Renal cortical epithelial cell (primary cell): ENCODE measurements at places on chromosomes 7 and 10. TPM values are rescaled to one million over a fixed set of nuclear protein-coding genes. Genes with fewer than 3 reads are reported as not detected.
A peak's percentile ranks its signal among the peaks of the same experiment; 100 is the strongest.

DNA sequence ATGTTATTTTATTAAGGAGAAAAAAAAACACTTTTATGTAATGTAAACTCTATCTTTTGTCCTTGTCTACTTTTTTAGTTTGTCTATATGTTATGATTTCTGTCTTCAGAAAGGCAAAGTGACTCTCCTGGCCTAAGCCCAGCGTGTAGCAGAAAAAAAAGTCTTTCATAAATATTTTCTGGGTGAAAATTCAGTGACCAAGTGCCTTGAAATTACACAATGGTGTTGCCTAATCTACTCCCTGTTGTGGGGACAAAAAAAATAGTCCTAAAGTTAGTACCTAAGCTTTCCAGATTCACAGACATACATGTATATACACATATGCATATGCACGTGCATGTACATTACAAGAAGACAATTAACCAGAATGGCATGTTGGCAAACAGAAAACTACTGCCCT is 1257.8 kb upstream of the SORCS1 start:
- no peak for DNase-seq

DNA sequence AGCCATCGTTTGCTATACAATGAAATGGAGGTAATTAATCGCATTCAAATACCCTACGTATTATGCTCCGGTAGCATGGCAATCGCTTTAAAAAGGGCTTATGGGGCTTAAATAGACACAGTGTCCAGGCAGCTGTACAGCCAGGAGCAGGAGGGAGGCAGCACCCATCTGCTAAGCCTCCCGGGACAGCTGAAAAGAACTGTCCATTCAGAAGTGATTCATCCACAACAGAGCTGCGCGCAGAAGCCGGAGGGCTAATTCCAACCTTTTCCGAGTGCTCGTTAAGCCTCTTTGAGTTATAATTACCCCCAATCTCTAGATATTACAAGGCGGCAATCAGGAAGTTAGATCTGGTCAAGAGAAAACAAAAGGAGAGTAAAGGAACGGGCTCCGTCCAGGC is 58.3 kb downstream of the DPYSL4 start:
- no peak for DNase-seq

GRCh38 chr7:29485339-29486190 is 78.1 kb upstream of the PRR15 start:
- DNase-seq, result peak; percentile 5

Gene ARHGAP12
- 44.3 and 50.5 TPM in 2 replicates for total RNA-seq

Gene PRPS1L1
- not detected in 2 replicates for total RNA-seq

- DNase-seq, result no peak
Measured at GRCh38 chr7:69122953-69123352, 475.3 kb upstream of the AUTS2 start.

Gene MYL10
- total RNA-seq, result not detected in 2 replicates

Gene PRSS37
- total RNA-seq, result not detected in 2 replicates

Gene MAPK8
- total RNA-seq, result 86.0 and 96.6 TPM in 2 replicates

DNA sequence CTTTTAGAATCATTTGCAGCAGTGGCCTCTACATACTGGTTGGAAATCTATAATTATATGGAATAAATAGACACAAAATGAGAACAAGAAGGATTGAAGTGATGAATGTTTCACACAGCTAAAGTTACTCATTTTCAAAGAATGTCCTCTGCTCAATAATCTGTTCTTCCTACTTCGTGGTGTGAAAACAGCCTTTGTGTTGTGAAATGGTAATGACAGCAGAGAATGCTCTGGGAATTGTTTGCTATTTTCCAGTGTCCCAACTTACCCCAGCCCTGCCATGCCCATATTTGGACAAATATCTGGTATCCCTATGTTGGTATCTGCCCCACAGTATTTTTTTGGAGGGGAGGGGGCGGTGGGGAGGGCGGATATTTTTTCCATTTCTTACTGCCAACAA is 130.4 kb downstream of the GLI3 start:
- DNase-seq, result peak; percentile 77

DNA sequence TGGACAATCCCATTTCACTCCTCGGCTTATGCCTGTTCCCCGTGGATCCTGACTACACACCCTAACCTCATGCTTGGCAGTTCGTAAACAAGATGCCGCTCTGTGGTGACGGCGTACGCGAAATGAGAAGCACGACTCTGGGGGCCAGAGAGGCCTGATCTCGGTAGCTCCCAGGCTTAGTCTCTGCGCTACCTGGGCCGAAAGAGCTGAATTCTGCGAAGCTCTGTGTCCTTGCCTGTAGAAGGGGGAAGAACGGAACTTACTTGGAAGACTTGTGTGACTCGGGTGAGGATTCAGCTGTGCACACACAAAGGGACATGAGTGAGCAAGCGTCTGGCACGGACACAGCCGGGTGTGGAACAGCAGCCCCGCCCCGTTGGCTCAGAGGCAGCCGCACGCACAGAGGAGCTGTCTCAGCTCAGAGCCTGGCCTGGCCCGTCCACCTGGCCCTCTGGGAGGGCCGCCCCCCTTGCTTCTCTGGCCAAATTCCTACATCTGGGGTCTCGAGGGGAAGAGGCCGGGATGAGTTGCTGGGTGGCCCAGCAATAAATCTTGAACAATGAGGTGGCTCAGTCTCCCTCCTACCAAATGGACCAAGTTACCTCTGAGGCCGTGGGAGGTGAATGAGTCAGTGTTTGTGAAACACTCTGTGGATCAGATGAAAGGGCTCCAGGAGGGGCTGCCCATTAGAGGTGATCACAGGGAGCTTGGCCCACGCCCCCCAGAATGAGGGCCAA is 83.8 kb downstream of the PDGFA start:
- DNase-seq, result peak; percentile 18

GRCh38 chr7:44665531-44666213 is 59.2 kb downstream of the OGDH start:
- peak; percentile 66 for DNase-seq

- peak; percentile 97 for DNase-seq
Measured at GRCh38 chr7:40008223-40008815, 58.3 kb downstream of the CDK13 start.

GRCh38 chr10:117960345-117960935 is 86.3 kb downstream of the RAB11FIP2 start:
- DNase-seq, result peak; percentile 31

GRCh38 chr7:117616694-117617093 is 136.9 kb downstream of the CFTR start:
- DNase-seq, result peak; percentile 43

Gene CUBN
- total RNA-seq, result 0.35 and 4.0 TPM in 2 replicates

DNA sequence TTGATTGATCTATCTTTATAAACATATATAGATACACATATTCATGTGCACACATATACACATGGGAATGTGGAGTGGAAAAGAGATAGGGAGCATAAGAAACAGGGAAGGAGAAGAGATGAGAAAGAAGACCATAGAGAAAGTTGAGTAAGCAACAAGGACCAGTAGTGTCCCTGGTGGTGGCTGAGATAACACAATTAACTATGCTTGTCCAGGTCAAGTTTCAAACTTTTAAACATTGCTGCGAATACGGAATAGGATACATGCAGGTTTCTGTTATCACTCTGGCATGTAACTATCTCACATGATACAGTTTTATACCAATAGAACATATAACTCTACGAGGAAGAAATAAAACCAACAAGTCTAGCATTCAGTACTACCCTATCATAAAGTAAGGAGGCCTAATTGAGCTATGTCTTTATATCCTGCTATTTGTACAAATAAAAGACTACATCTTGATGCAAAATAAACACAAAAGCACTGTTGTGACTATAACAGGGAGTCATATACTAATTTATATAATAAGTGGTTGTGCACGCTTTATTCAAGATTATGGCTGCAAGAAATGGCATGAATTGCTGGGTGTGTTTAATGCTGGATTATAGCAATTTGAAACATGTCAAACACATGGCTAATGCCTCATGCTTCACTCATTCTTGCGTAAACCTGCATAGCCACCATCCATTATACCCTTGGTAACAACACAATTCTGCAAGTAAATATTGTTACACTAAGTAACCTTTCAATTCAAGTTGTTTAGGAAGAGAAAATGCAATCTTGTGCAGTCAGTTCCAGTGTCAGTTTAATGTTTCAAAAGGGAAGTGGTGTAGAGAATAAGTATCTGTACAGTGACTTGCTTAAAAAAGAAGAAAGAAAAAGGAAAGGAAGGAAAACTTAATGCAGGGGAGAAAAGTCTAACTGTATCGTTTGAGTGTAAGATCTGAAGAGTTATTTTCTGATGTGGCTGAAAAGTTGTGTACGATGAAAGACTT is 8.2 kb downstream of the FOXP2 start:
- peak; percentile 15 for DNase-seq

GRCh38 chr7:28316489-28316888 is 95.8 kb upstream of the CREB5 start:
- DNase-seq, result no peak

Gene MXI1
- total RNA-seq, result 18.4 and 37.2 TPM in 2 replicates

GRCh38 chr7:22821702-22822485 is 755 bp downstream of the TOMM7 start:
- DNase-seq, result peak; percentile 11

Gene DLG5
- 11.3 and 39.0 TPM in 2 replicates for total RNA-seq

GRCh38 chr7:52506325-52506724 is 529.1 kb upstream of the POM121L12 start:
- no peak for DNase-seq

GRCh38 chr10:86164174-86164774 is 202.3 kb downstream of the GRID1 start:
- peak; percentile 87 for DNase-seq

- DNase-seq, result no peak
Measured at GRCh38 chr10:73814896-73815718, 3.7 kb upstream of the NDST2 start.

GRCh38 chr10:82778908-82779307 is 903.9 kb downstream of the NRG3 start:
- DNase-seq, result no peak

GRCh38 chr10:133176546-133176945 is 16.5 kb downstream of the KNDC1 start:
- no peak for DNase-seq

- DNase-seq, result no peak
Measured at GRCh38 chr7:76121044-76121443, 73.1 kb downstream of the MDH2 start.

Gene ASB4
- total RNA-seq, result not detected in 2 replicates

DNA sequence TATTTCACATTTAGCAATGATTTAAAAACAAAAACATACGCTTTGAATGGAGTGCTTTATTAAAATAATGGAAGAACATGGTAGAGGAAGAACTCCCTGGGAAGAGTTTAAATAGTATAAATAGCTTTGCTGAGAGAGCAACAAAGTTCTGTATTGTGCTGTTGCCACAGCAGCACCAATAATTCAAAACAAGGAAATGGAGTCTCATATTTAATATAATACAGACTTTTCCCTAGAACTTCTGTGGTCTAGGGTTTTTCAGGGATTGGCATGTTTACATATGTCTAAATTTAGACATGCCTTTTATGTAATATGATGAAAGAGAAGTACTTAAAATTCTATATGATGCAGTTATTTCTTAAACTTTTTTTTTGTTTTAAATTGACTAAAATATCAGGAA is 217.2 kb upstream of the HDAC9 start:
- no peak for DNase-seq

DNA sequence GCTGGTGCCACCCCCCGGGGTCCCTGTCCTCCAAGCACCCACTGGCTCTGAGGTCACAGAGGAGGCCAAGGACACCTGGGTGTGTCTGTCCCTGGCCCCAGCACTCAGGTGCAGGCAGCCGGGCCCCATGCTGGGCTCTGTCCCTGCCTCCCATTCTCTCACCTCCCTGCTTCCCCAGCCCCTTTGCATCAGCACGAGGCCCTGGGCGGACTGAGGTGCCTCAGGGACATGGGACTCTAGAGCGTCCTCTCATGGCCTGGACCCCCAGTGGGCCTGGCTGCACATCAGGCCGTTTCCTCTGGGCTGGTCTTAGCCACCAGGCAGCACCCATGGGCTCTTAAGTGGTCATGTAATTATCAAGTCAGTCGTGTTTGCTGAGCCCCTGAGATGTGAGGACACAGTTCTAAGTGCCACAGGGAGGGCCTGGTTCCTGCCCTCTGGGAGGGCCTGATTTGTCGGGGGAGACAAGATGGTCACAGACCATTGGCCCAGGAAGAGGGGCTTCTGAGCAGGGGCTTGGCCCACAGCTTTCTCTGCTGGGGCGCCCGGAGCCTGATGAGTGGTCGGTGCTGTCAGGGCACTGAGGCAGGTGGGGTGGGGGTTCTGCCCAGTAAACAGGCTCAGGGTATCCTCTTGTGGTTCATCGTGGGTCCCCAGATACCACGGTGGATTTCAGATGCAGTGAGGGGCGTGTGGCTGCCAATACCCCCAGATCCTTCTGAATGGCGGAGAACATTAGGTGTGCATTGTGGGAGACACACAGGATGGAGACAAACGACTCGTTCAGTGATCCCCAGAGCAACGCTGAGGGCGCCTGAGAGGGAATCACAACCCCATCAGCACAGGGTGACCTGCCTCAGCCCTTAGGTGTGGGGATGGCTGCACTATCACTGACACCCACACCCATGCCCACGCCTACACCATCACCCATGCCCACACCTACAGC is 152.5 kb downstream of the WDR37 start:
- DNase-seq, result no peak

DNA sequence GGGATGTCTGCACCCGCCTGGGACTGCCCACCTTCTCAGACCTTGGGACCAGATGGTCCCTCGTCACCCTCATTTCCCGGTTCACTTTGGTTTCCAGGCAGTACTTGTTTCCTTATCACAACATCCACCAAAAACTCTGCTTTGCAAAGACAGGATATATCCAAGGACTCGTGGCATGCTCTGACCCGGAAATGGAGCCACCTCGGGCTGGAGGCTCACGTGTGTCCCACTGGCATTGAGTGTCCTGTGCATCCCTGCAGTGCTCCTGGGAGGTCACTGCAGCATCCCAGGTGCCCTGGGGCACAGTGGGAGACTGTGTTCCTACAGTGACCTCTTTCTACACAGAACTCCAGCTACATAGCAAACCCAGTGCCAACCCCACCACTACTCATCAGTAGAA is 611.9 kb upstream of the FOXK1 start:
- DNase-seq, result no peak

DNA sequence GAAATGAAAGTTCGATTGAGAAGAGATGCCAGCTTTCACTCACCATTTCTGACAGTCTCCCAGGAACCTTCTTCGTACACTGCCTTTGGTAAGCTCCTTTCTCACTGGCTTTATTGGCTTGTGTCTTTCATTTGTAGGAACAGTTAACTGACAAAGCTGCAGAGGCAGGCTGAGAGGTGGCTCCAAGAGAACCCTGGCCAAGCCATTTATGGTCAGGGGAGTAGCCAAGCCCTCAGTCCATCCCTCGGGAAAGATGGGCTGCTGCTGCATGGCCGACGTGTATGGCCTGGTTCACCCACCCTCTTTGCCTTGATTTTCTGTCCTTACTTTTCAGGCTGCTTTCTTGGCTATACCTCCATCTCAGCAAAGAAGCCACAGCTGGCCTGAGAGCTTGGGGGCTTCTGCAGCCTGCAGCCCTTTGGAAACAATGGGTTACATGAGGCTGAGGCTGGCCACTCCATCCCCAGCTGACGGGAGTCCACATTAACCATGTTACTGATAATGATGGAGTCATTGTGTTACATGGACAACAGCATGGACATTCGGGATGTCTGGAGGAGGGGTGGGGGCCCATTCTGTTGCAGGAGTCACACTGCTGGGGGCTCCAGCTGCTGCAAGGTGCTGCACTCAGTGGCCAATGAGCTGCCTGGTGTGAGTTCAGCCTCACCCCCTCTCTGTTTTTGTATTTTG is at the start of gene OPALIN:
Gene OPALIN (minus strand): TSS at position 152 of the 690 bp plus-strand sequence. CDS start 106 bp downstream, at position 46.
- DNase-seq, result no peak

GRCh38 chr10:76543655-76544054 is 1094.0 kb downstream of the KCNMA1 start:
- DNase-seq, result peak; percentile 67

Gene SFR1
- 5.3 and 15.5 TPM in 2 replicates for total RNA-seq

Gene GIMAP2
- total RNA-seq, result 0.85 and 1.2 TPM in 2 replicates

Gene MYO1G
- not detected in 2 replicates for total RNA-seq
